ENCODE measurements at places on chromosomes 7 and 10.

DNA sequence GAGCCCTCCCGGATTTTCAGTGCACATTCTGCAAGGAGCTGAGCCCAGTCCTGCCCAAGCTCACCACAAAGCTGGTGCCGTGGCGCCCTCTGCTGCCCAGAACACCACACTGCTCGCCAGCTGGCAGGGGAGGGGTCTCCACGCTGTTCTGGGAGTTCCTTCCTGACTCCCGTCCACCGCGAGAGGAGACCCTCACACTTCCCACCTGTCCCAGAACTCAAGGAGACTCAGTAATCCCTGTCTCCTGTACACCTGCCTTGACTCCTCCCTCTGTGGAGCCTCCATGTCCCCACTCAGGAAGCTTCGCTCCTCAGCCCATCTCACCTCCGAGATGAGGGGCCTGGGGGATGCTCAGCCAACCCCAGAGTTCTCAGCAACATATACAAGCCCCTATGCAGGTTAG, 11.3 kb downstream of the C10orf105 start:
- DNase-seq = peak; percentile 72

DNA sequence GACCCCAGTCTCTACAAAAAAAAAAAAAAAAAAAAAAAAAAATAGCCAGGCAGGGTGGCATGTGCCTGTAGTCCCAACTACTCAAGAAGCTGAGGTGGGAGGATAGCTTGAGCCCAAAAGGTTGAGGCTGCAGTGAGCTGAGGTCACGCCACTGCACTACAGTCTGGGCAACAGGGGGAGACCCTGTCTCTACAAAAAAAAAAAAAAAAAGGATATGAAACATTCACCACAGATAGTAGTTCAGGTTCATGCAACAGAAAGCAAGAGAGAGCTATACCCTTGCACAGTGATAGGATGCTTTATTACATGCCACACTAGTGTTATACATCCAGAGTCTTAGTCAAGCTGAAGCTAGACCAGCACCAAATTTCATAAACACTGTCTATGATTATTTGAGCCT, 148.4 kb upstream of the KAT6B start:
- no peak for DNase-seq

GRCh38 chr10:124403548-124403947, 15.2 kb downstream of the OAT start:
- peak; percentile 18 for DNase-seq

DNA sequence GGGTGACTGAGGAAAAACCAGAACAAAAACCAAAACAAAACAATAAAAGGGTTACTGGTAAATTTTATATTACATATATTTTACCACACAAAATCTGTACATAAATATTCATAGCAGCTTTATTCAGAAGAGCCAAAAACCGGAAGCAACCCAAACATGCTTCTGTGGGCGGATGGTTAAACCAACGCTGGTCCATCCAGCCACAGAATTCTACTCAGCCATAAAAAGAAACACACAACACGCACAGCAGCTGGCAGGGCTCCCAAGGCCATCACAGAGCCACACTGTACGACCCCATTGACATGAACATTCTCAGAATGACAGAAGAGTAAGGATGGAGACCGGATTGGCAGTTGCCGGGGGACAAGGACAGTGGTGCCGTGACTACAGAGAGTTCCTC, 83.6 kb downstream of the PROSER2 start:
- DNase-seq = no peak

Data from activated CD4-positive, alpha-beta T cell treated with anti-CD3 and anti-CD28 coated beads for 4 hours (primary cell).